Amygdala (tissue), 56 donors: ENCODE measurements at places on chromosomes 12 and 14.
A peak's percentile ranks its signal among the peaks of the same experiment; 100 is the strongest.

- peak; percentile 16 for DNase-seq
These were observed 177.9 kb downstream of the ETV6 start for GRCh38 chr12:11827091-11828061.

GRCh38 chr12:131872154-131873051, 22.0 kb upstream of the ULK1 start:
- DNase-seq, result no peak

- DNase-seq, result no peak
These were observed 22.8 kb downstream of the GALNT4 start for GRCh38 chr12:89501793-89502192.

DNA sequence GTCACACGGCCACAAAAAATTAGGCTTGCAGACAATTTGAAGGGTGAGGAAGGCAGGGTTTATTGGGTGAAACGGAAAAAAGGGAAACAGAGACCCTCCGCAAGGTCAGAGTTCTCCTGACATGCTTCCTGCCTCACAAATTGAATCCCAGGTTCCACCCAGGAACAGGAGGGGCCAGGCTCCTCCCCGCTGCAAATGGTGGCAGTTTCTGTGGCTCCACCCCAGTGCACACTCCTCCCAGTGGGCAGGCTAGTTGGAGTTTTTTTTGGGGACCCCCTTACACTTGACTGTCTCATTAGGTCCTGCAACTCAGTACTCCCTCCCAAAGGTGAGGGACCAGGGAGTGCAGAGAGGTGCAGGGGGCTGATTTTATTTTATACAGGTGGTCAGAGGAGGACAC, 39.4 kb upstream of the PPP1CC start:
- no peak for DNase-seq

DNA sequence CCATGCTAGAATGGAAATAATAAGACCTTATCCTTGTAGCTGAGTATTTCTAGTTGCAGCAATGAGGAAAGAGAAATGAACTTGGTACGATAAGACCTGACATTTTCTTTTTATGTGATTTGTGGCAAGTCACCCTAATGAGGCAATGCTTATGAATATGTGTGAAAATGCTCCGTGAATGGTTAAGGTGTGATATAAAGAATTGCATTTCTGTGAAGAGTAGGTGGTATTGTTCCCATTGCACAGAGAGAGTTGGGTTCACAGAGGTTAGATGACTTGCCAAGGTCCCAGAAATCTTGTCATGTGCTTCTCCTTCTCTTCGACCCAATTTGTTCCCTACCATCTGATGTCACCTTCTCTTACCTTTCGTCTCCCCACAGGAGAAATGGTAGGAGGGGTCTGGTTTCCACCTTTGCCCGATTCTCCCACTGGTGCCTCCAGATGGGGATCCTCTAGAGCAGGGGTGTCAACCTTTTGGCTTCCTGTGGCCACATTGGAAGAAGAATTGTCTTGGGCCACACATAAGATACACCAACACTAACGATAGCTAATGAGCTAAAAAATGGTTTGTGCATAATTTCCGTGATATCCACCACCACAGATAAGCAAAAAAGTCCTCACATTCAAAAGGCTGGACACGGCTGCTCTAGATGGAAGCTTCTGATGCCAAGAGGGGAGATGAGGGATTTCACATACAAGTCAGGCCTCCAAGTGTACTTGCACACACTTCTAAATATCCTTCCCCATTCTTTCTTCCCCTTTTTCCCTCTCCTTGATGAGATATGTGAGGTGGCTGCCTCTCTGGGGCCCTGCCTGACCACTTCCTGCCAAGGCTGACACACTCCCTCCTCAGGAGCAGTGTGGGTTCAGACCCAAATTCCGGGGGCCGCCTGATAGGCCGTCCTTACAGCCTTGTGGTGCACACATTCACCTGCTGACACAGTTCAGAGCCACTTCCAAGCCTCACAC, 96.1 kb downstream of the PLXNC1 start:
- DNase-seq, result no peak

DNA sequence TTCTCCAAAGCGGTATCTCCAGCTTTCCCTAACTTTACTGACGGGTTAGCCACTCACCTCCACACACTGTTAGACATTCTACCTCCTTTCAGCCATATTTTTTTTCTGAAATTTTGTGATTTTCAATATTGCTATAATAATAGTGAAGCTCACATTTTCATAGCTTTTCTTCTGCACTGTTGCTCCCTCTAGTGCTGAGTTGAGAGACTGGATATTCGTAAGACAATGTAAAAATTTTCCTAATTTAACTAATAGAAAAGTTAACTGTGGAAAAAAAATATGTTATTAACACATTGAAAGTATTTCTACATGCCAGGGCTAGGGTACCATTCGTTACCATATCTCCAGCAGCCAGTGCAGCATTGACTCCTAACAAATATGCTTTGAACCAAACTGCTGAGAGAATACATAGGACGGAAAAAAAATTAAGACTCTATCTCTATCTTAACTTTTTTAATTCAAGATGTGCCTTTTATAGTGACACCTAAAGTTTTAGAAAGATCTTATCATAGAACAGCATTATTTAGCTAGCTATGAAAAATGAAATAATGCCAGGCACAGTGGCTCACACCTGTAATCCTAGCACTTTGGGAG, 48.7 kb upstream of the ABCC9 start:
- DNase-seq, result no peak

DNA sequence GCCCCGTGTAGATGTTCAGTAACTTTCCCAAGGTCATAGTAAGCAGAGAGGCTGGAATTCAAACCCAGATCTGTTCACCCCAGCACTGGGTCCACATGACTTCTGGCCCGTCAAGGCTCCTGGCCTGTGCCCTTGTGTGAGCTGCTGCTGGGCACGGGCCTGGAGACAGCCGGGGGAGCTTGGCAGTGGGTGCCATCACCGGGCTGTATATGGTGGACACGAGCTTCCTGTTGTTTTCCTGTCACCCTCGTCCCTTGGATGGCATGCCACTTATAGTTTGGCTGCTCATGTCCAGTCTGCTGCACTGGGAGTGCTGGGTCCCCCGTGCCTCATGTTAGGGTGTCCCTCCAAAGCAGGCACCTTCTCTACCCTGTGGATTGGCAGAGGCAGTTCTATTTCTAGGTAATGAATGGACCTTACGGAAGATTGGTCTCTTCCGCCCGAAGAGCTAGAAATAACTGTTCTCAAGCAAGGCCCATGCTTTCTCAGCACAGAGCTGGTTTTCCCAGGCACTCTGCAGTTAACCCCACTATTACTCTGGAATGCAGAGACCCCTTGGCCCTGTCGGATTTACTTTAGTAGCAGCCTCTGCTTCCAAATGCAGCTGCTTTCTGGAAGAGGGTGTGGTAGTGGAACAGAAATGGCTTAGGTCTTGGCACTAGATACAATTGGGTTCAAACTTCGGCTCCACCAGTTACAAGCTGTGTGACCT, 44.3 kb downstream of the ELK3 start:
- DNase-seq, result no peak

DNA sequence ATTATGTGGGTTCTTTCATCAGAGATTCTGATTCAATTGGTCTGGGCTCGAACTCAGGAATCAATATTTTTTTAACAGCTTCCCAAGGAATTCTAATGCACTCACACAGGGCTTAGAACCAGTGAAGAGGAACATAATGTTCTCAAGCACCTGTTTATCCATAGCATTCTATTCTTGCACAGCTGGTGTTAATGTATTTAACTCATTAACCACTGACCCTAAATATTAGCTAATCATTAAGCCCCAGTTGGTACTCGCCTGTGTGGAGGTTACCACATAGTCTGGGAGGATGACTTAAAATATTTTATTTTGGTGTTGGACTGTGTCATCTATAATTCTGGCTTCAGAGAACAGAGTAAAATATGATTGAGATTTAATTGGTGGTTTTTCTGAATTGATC, 45.3 kb downstream of the LRP6 start:
- no peak for DNase-seq

DNA sequence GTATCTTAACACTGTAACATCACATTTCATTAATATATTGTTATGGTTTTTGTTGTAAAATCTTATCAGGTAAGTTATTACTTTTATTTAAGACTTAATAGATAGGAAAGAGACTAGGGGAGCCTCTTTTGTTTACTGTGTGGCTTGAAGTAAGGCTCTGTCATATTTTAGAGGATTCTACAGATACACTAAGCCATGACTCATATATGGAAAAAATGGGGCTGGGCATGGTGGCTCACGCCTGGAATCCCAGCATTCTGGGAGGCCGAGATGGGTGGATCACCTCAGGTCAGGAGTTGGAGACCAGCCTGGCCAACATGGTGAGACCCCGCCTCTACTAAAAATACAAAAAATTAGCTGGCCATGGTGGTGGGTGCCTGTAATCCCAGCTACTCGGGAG, 23.6 kb upstream of the NPFF start:
- no peak for DNase-seq

DNA sequence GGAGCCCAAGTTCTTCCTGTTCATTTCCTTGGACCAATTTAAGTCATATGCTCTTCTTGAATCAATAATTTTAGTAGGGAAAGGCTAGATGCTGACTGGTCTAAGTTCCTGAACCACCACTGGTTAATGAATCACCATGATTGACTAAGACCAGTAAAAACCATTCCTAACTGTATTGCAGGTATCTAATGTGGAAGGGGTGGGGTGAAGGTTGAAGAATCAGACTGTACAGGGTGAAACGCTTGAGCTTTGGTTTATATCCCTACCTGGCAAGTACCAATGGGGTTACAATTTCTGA, 100.1 kb downstream of the DYRK2 start:
- no peak for DNase-seq

DNA sequence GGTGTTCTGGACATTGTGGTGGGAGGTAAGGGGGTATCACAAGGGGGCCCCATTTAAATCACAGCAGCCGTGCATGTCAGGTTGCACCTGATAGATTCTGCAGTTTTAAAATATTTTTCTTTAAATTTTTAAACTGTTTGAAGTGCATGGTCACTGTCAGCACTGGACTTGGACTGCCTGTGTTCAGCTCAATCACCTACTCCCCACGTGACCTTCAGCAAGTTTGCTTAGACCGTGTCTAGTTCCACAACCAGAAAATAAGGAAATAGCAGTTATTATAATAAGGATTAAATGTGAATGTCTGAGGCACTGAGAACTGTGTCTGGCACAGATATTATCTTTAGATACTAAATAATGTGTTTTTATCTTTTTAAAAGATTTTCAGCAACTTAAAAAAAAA, 64.7 kb downstream of the ESR2 start:
- DNase-seq, result no peak

GRCh38 chr12:92928421-92928961, 604 bp downstream of the EEA1 start:
- no peak for DNase-seq

DNA sequence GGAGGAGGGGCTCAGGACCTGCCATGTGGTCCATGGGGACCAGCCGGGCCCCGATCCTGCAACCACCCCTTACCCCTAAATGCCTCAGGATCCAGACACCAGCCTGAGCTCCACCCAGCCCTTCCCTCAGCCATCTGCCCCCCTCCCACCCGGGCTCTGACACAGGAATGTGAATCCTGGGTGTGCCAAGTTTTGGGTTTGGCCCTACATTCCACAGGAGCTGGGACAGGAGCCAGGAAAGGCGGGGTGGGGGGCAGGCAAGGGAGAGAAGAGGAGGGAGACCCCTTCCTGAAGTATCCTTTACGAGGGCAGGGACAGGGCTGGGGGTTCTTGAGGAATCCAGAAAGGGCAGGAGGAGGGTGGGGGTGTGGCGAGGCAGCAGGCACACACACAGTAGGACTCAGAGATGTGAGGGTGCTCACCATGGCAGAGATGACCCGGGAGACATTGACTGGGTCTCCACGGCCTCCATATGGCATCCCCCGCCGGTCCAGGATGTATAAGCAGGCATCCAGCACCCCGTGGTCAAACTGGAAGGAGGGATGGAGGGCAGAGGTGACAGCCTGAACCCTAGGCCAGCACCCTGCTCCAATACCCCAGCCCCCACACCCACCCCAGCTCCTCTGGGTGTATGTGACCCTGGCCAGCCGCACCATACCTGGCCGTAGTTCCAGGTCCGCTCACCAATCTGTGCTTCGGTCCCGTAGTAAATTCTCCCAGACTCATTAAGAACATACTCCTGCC, 3.5 kb downstream of the TGM1 start:
- no peak for DNase-seq

DNA sequence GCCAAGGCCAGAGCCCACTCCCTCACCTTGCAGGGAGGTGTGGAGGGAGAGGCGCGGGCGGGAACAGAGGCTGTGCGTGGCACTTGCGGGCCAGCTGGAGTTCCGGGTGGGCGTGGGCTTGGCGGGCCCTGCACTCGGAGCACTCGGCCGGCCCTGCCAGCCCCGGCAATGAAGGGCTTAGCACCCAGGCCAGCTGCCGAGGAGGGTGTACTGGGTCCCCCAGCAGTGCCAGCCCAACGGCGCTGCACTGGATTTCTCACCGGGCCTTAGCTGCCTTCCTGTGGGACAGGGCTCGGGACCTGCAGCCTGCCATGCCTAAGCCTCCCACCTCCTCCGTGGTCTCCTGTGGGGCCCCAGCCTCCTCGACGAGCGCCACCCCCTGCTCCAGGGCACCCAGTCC, 107.5 kb downstream of the FAR2 start:
- DNase-seq, result no peak

GRCh38 chr14:26873362-26873960, 275.6 kb upstream of the NOVA1 start:
- no peak for DNase-seq

GRCh38 chr14:70011098-70011497, 131.9 kb downstream of the SMOC1 start:
- no peak for DNase-seq

- peak; percentile 18 for DNase-seq
These were observed 169.5 kb upstream of the RTL1 start for GRCh38 chr14:101072945-101073597.

- no peak for DNase-seq
These were observed 7.9 kb downstream of the NRIP2 start for GRCh38 chr12:2826721-2827515.

GRCh38 chr14:93200553-93200952, 6.3 kb downstream of the GON7 start:
- DNase-seq, result no peak

DNA sequence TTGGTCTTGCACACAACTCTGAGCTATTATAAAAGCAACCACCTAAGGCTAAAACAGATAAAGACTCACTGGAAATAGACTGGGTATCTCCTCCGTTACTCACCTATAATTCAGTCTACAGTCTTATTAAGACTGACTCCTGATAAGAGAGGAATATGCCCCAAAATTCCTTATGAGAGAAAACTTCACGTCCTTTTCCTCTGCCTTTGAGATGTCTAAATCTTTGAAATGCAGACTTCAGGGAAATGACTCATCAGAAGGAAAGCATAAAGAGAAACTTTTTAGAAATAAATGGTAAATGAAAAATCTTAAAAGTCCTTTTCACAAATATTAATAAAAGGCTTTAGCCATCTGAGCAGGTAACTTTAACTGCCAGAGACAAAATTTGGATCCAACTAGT, 187.5 kb upstream of the RTL1 start:
- DNase-seq, result no peak
